ENCODE measurements at places on chromosomes 12 and 14.
A peak's percentile ranks its signal among the peaks of the same experiment; 100 is the strongest.

DNA sequence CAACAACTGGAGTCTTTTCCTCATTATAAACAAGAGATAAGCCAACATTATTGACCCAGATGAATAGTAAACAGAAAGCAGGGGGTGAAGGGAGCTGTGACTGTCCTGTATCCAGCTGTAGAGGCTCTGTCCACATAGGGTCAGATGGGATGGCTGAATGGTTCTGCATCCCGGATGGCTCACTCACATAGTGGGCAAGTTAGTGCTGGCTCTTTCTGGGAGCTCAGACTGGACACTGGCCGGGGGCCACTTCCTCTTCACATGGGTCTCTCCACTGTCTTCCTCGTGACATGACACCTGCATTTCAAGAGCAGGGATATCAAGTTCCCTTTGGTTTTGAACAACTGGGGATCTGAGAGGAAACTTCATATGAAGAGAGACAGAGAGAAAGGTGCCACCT is 969.6 kb upstream of the TMEM132C start:
- DNase-seq, result no peak

GRCh38 chr12:53746592-53747092 is 5.1 kb downstream of the CISTR start:
- peak; percentile 71 for DNase-seq

GRCh38 chr14:93269341-93270068 is 62.4 kb downstream of the UBR7 start:
- DNase-seq, result no peak

GRCh38 chr14:59464486-59465315 is 479 bp downstream of the GPR135 start:
- DNase-seq, result peak; percentile 31

GRCh38 chr12:21428241-21428640 is 9.2 kb upstream of the PYROXD1 start:
- DNase-seq, result no peak

- DNase-seq, result no peak
These were observed 3.0 kb upstream of the PPP1CC start for GRCh38 chr12:110745542-110746284.

DNA sequence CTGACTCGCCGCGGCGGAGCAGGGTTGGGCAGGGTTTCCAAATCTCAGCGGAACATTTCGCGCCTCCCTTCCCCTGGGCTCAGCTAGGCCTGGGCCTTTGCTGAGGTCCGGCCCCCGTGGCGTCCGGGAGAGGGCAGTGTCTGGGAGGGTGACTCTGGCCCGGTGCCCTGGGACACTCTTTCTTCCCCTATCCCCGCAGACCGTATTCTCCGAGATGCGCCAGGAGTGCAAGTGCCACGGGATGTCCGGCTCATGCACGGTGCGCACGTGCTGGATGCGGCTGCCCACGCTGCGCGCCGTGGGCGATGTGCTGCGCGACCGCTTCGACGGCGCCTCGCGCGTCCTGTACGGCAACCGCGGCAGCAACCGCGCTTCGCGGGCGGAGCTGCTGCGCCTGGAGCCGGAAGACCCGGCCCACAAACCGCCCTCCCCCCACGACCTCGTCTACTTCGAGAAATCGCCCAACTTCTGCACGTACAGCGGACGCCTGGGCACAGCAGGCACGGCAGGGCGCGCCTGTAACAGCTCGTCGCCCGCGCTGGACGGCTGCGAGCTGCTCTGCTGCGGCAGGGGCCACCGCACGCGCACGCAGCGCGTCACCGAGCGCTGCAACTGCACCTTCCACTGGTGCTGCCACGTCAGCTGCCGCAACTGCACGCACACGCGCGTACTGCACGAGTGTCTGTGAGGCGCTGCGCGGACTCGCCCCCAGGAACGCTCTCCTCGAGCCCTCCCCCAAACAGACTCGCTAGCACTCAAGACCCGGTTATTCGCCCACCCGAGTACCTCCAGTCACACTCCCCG is 3.0 kb downstream of the WNT1 start:
- peak; percentile 50 for DNase-seq

DNA sequence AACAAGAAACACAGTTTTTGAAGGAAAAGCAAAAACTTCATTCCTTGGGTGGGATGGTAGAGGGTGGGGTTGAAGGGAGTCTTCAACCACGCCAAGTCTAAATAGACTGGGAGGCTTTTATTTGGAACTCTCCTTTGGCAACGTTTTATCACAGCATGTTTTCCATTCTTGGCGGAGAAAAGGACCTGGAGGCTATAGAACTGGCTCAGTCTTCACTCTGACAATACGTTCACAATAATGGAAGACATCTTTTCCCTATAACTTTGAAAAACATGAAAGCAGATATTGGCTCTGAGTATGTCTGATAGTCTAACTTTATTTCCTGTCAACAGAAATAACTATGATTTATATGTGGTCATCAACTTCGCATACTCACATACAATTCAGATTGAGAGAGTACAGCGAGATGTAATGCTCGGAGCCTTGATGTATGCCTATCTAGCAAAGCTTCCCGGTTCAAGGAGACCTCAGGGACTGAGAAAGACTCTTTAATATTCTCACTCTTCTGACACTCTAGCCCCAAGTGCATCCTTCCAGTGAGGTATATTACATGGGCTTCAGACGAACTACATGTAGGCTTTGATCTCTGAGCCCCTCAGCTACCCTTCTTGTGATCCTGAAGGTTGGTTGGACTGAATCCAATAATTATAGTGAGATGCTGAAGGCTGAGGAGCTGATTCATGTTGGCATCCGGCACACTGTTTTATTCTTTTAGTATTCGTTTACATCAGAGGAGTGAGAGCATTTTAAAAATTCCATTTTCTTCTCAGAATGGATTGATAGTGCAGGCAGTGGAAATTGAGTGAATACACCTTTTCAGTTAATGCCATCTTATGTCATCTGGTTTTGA is 14.0 kb downstream of the TMEM30B start:
- no peak for DNase-seq

GRCh38 chr14:91911474-91912032 is 35.9 kb downstream of the FBLN5 start:
- DNase-seq, result peak; percentile 26

GRCh38 chr12:95623554-95624170 is 72.4 kb upstream of the USP44 start:
- peak; percentile 5 for DNase-seq

GRCh38 chr12:108333898-108334699 is 5.0 kb downstream of the CMKLR1 start:
- DNase-seq, result no peak

DNA sequence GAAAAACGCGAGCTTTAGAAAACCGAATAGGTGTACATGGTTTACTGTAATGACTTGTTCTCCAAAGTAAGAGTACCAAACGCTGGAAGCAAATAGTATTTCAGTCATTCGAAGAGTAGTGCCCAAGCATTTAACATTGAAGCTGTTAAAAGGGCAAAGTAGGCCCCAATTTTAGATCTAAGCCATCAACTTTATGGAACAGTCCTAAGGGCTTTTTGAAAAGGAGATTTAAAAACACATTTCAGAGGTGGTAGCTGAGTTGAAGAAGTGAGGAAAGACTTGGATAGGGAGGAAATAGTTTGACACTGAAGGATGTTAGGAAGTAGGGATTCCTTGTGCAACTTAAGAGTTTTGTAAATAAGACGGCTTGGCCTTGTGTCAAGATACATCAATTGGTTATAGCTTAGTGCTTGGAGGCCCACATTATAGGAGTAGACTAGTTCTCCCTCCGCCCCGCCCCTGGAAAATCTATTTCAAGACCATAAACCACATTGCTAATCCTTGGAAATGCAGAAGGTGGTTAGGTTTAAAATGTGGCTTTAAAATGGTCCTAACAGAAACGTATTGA is 783 bp upstream of the TUBA1B start:
- no peak for DNase-seq

- no peak for DNase-seq
These were observed 54.2 kb upstream of the BCL2L14 start for GRCh38 chr12:12016284-12017100.

- DNase-seq, result no peak
These were observed 85.4 kb upstream of the RTL1 start for GRCh38 chr14:100988956-100989355.

GRCh38 chr12:28033538-28033915 is 61.0 kb upstream of the PTHLH start:
- DNase-seq, result no peak

DNA sequence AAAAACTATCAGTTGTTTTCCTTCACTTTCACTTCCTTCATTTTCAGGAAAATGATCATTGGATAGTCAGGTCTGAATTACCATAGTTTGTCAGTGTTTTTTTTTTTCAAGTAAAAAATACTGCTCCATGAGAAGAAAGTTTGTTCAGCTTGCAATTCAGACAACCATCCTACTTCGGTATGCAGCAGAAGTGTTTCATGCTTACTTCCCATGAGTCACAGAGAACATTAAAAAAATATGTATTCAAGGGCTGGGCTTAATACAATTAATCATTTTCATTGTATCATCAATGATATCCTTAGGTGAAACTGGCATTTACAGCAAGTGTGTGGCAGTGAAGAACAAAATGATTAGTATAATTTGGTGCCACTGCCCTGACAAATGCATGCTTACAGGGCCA is 21.6 kb downstream of the PYM1 start:
- DNase-seq, result no peak

GRCh38 chr14:105529569-105530284 is 3.3 kb downstream of the TMEM121 start:
- peak; percentile 24 for DNase-seq

- no peak for DNase-seq
These were observed 58.2 kb downstream of the DICER1 start for GRCh38 chr14:95098984-95099599.

- no peak for DNase-seq
These were observed 588 bp upstream of the GRIN2B start for GRCh38 chr12:13981990-13982389.

GRCh38 chr12:22578328-22578727 is 34.0 kb upstream of the C2CD5 start:
- no peak for DNase-seq

- no peak for DNase-seq
These were observed 2.7 kb downstream of the CHST11 start for GRCh38 chr12:104459368-104459909.

- no peak for DNase-seq
These were observed 7.3 kb upstream of the RIN3 start for GRCh38 chr14:92506231-92506630.

DNA sequence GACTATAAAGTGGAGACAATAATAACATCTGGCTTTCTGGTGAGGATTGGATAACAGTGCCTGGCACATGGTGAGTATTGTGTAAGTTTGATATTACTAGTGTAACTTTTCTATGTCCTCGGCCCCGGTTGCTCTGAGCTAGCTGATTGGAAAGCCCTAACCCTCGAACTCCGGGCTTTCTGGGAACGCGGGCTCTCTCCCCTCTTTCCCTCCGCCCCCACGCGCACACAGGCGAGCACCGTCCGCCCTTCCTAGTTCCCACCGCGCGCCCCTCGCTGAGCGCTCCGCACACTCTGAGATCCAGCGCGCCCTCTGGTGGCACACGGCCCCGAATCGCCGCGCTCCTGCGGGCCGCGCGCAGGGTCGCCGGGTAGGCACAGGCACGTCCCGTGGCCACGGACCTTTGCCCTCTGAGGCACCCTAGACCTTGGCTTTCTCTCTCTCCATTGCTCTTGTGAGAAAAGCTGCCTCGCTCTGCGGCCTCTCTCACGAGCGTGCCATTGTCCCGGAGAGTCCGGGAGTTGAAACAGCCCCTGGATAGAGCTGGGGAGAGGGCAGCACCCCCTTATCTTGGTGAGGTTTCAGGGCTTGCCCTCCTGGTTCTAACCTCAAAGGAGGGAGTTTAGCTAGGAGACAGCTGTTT is 23.2 kb upstream of the ESRRB start:
- peak; percentile 23 for DNase-seq

GRCh38 chr12:79451978-79452377 is 238.8 kb downstream of the PAWR start:
- no peak for DNase-seq

GRCh38 chr14:76257111-76257803 is 105.5 kb downstream of the GPATCH2L start:
- no peak for DNase-seq

GRCh38 chr14:75229661-75230139 is 48.9 kb upstream of the FOS start:
- DNase-seq, result no peak

DNA sequence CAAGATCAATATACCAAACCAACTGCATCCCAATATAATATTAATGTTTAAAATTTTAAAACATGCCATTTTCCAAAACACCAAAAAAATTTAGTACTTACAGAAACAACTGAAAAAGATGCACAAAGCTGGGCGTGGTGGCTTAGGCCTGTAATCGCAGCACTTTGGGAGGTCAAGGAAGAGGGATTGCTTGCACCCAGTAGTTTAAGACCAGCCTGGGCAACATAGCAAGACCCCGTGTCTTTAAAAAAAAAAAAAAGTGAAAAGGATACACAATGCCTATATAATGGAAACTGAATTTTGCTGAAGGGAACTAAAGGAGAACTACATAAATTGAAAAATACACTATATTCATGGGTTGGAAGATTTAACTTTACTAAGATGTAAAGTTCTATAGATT is 149.5 kb downstream of the RMST start:
- no peak for DNase-seq

DNA sequence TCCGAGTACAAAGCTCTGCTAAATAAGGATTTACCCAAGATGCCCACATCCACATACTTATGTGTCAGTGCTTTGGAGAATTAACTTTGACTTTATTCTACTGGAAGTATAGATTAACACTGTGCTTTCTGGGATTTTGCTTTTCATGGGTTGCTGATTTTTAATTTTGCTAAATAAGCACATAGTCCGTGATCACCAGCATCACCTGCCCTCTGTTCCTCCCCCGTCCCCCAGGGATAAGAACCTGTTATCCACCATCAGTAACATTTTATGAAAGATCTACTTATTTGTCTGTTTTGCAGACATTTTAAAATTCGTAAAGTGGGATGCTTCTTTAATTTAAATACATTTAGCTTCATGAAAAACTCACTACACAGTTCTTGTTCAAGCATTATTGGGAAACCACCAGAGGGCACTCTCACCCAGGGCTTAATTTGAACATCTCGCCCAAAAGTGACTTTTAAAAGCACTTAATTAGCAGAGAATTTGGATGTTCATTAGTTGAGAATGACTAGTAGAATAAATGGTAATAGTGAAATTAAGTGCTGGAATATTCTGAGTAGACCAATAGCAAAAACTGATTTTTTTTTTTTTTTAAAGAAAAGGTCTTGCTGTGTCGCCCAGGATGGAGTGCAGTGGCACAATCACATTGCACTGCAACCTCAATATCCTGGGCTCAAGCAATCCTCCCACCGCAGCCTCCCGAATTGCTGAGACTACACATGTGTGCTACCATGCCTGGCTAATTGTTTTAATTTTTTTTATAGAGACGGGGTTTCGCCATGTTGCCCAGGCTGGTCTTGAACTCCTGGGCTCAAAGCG is 35.7 kb downstream of the MRPL42 start:
- peak; percentile 36 for DNase-seq

- no peak for DNase-seq
These were observed 292.9 kb downstream of the MED13L start for GRCh38 chr12:115984616-115985015.
